NCI-H774 (cell line): ENCODE measurements at places on chromosomes 3 and 15.

GRCh38 chr15:66730168-66731021, 28.4 kb downstream of the SMAD6 start:
- no peak for DNase-seq

DNA sequence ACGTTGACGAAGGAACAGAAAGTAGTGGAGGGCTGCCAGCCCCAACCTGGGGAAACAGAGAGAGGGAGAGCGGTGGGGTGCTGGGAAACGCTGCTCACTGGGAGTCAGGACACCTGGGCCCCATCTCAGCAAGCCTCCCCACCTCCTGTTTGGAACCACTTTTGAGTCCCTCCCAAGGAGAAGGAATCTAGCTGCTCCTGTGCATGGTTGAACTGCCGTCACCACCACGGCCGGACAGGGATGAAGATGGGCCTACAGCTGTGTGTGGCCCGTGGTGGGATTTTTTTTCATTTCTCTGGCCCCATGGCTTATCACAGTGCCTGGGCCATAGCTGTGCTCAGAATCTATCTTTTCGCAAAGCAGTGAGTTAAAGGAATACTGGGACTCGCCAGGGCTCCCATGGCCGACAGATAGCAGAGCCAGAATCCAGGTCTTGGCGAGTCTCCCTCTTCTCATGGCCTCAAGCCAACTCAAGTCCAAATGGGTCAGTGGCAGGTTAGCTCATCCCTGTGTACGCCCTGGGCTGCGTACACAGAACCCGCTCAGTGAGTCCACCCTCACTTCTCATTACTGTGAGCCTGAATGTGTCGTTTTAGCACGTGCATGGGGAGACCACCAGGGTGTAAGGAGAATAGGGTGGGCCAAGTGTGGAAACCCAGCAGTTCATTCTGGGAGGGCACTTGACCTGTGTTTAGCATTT, 271.2 kb downstream of the FAM43A start:
- DNase-seq = no peak

- no peak for DNase-seq
These were observed 138.1 kb upstream of the ATP10A start for GRCh38 chr15:26001201-26001600.

GRCh38 chr15:56821721-56822425, 88.6 kb upstream of the ZNF280D start:
- DNase-seq = peak; percentile 60

GRCh38 chr3:103218793-103219192, 784.0 kb downstream of the ZPLD1 start:
- DNase-seq = no peak

DNA sequence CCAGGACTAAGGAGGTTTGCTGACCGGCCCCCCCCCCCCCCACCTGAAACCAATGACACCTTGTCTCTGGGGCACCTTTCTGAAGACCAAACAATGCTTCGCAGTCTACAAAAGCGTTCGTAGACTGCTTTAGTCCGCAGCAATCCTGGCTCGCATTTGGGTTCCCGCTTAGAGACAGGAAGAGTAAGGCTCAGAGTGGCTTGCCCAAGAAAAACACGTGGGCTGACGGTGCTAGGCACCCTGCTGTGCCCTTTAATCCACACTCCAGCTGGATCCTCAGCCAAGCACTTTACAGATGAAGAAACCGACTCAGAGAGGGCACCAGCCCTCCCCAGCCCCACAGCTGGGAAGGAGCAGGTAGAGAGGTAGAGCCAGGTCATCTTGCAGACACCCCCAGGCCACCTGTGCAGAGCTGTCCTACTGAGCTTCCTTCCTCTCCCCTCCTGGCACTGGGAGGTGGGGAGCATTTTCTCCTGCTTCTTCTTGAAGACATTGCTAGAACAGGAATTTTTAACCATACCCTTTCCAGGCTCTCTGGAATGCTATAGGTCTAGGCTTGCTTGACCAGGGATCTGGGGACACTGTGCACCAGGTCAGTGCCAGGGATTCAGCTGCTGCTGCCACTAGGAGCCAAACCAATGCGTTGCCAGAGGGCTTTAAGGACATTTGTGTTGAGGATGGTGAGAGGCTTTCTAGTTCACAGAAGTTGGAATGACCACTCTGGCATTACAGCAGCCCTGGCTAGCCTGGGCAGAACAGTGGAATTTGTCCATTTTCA, 1.0 kb upstream of the KLF15 start:
- peak; percentile 34 for DNase-seq

GRCh38 chr3:38823722-38824121, 7.7 kb upstream of the SCN10A start:
- DNase-seq = no peak

DNA sequence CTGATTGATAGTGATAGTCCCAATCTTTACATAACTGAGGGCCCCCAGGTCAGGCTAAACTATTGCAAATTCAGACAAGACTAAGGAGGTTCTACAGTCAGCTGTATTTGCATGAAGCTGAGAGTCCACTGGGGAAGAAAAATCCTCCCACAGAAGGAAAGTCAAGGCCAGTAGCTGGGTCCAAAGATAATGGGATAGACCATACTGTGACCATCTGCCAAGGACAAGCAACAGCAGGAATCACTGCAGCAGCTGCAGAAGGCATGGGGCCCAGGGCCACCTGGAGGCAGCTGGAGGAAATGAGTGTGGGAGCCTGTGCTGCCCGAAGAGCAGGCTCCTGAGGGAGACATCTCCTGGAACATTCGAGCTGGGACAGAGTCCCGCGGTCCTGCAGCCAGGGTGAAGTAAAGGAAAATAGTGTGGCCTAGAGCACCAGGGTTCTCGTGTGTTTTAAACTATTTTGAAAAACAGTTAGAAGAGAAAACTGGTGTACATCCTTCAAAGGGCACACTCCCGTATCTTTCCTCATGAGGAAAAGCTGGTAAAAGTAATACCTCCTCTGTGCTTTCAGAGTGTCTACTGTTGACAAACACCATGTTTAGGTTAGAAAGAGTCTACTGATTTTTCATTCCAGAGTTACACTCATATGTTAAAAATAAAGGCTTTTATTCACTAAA, 13.2 kb upstream of the TMEM212 start:
- peak; percentile 81 for DNase-seq

DNA sequence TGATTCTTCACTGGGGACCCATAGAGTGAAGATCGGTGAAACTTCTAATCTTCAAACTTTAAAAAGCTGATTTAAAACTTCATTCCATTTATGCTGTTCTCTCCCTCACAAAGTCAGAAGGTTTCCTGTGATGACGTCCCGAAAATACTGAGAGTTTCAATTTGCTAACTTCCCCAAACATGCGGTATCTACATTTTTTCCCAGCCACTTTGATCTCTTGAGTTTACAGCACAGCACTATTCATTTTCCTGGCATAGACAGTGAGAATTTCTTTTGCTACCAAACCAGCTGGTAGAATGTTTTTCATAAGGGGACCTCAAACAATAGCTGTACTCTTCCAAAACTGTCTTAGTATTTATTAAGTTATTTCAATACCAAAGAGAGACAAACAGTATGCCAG, 156.8 kb downstream of the LSAMP start:
- no peak for DNase-seq

DNA sequence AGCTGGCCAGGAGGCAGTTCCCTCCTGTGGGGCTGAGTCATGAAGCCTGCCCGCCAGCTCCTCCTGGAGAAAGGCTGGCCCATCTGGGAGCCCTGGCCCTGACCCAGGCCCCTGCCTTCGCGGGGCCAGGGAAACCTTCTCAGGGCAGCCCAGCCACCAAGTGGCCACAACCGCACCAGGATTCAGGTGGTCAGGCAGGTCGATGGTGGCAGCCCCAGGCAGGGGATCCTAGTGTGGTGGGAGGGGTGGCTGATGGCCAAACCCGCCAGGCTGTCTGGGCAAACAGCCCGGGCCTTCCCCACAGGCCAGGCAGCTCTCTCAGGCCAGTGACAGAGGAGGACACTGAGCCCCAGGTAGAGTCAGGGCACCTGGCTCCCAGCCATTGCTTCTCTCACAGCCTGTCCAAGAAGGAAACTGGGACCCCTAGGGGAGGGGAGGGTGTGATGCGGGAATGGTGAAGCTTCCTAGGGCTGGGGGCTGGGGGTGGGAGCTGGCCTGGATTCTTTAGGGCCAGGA, 1.2 kb downstream of the TWF2 start:
- DNase-seq = no peak

DNA sequence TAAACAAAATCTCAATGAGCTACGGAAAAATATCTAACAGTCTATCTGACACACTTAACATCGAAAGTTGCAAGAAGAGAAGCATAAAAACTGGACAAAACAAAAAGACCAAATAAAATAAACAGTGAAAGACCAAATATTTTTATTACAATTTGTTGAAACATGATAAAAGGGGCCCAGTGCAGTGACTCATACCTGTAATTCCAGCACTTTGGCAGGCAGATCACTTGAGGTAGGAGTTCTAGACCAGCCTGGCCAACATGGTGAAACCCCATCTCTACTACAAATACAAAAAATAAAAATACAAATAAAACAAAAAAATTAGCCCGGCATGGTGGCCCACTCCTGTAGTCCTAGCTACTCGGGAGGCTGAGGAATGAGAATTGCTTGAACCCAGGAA, 914.0 kb upstream of the ALCAM start:
- DNase-seq = no peak

DNA sequence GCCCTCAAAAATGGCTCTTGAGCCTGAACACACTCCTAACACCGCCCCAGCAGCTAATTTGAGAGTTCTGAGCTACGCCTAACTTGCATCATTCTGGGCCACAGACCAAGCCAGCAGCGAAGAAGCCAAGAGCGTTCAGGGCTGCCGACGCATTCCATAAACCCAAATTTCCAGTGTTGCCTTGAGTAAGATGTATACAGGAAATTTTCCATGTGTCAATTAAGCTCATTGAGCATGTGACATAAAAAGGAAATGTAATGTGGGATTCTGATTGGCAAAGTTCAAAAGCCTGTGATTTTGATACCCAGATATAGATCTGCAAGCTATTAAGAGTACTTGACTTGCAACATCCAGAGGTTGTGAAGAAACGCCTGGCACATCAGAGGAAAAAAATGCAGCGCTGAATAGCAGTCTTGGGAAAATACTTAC, 148.6 kb upstream of the NR2F2 start:
- no peak for DNase-seq
